Amygdala (tissue), 56 donors: ENCODE measurements at places on chromosomes 1 and 21.

- no peak for DNase-seq
Observed at GRCh38 chr1:200784576-200784975, 45.9 kb downstream of the CAMSAP2 start.

DNA sequence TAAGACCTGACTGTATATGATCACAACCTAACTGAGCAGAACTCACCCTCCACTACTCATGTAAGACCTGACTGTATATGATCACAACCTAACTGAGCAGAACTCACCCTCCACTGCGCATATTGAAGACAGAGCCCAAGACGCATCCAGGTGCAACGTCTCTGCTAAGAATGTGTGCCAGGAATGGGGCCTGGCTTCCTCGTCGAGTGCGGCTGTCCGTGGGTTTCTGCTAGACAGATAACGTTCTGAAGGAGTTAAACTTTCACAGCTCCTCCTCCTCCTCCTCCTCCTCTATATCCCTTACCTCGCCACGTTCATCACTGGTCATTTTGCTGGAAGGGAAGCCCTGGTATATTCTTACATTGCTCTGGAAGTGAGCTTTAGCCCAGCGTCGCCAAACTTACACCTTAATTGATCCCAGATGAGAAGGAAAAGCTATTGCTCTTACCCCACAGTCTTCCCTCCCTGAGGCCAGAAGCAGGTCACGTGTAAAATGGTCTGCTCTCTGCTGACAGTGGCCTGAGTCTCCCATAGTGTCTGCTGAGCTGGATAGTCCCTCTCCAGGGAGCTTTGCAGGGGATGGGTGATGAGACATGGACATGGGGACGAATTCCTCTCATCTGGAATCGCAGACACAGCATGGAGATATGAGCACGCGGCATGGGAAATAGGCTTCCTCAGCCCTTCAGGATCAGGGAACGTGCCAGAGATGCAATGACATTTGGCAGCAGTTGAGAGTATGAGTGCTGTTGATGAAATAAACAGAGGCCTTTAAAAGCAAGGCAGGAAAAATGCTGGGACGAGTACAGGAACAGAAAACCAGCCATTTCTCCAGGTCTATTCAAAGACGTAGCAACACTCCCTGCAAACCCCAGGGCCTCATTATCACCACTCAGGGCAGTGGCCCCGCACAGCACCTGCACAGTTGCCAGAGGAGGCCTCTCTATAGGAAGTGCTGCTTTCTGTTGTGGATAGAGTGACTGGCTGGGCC is 528.1 kb downstream of the KIF26B start:
- no peak for DNase-seq

DNA sequence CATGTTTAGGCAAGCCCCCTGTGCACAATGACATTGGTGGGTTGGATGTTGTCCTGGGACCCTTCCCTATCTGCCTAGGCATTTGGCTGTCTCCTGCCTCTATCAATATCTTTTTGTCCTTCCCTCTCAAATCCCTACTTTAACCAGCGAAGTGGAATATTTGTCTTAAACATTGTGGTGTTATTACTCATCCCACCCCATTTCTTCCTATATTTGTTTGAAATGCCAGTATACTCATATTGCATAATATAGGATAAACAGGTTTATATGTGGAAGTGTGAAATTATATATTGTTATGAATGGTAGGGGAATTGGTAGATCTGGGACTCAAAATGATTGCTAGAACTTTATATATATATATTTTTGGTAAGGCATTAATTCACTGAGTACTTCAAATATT is 80.0 kb downstream of the ADGRL2 start:
- no peak for DNase-seq

- DNase-seq = no peak
Observed at GRCh38 chr1:227793948-227794816, 21.3 kb upstream of the PRSS38 start.

DNA sequence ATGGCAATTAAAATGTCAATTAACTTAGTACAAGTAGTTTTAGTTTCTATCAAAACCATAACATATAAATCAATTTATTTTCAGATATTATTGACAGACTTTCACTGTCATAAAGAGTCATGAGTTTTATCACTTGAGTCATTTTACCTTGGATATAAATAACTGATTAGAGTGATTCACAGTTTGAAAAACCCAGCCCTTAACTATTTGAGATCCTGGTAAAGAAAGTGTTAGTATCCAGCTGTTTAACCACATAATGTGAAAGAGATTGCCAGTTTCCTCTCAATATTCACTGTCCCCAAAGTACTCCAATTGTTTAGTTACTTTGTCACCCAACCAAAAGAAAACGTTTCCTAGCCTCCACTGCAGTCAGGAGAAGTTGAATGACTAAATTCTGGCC is 91.3 kb downstream of the UCHL5 start:
- no peak for DNase-seq

GRCh38 chr21:16605597-16605996 is 875.8 kb downstream of the USP25 start:
- peak; percentile 21 for DNase-seq

- DNase-seq = no peak
Observed at GRCh38 chr1:32813941-32814739, 3.0 kb downstream of the YARS1 start.

- no peak for DNase-seq
Observed at GRCh38 chr1:78549891-78550290, 59.1 kb downstream of the PTGFR start.

- DNase-seq = no peak
Observed at GRCh38 chr1:67558449-67559193, 126.4 kb upstream of the GADD45A start.

DNA sequence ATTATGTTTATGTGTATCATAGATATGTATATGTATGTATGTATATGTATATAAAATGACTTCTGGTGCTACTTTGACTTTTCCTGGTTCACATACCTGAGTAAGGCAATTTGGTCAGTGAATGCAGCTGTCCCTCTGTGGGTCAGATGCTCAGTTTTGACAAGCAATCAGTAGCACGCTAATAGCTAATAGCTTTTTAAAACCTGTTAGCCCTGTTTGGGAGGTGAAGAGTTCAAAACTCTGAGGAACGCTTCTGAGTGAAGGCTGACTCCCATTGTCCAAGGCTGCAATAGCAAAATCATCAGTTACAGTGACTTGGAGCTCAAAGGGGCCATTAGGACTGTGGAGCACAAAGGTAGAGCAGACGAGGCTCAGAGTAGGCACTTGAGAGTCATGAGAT is 67.2 kb downstream of the MARK1 start:
- DNase-seq = no peak

- no peak for DNase-seq
Observed at GRCh38 chr1:41995441-41996130, 76.9 kb upstream of the HIVEP3 start.

DNA sequence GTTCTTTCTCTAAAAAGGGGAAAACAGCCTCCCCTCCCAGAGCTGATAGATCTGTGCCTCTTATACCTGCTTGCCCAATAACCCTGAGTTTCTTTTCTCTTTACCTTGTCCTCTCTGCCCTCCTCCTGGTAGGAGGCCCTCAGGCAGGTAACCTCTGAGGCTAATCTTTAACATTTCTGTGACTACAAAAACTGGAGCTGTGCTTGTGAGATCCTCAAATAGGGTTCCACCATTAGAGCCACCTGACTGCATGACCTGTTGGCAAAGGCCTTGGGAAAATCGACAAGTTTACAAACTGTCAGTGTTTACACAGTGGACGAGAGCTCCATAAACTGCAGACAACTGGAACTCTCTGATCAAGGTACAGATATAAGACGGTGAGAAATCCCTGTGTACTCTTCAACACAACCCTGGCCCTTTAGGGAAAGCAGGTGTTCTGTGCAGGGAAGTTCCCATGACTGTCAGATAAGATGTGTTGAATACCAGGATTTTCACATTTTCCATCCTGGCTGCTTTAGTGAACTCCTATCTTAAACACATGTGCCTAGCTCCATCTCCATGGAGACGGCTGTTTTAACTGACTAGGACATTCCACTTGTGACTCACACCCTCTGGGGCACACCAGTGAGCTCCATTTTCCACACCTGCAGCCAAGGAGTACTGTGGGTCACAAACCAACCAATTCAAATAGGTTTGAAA is 38.3 kb downstream of the ECE1 start:
- no peak for DNase-seq

- DNase-seq = no peak
Observed at GRCh38 chr1:212457740-212458338, 25.1 kb downstream of the NENF start.

- no peak for DNase-seq
Observed at GRCh38 chr1:89476072-89476471, 48.6 kb upstream of the LRRC8B start.

GRCh38 chr1:18009478-18009961 is 98.1 kb upstream of the IGSF21 start:
- DNase-seq = no peak

DNA sequence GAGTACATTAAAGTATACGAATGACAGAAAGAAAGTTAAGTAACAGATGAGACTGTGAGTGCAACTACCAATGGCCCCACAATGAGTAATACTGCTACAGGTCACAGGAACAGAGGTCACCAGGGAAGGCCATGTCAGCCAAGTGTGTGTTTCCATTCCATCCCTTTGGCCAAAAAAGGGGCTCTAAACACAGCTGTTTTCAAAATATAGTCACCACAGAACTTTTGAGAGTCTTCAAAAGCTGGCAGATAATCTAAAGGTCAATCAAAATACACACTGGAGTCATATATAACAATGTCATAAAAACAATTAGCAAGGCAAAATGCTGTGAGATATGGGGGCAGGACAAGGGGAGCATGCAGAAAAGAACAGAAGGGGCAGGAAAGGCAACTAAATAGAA is 10.2 kb downstream of the USP24 start:
- DNase-seq = no peak

DNA sequence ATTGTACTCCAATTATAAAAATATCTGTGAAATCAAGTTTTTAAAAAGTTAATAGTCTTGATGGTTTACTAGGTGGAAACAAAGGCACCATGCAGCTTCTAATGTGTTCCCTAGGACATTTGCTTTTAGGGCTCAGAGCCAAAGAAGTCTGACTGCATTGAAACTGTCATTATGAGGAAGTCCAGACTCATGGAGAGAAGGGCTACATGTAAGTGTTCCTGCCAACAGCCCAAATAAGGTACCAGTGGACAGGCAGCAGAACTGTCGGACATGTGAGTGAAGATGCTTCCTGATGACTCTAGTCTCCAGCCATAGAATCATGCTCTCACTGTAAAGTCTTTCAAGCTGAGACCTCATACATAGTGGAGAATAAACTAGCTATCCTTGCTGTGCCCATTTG is 287.6 kb downstream of the AKT3 start:
- no peak for DNase-seq

DNA sequence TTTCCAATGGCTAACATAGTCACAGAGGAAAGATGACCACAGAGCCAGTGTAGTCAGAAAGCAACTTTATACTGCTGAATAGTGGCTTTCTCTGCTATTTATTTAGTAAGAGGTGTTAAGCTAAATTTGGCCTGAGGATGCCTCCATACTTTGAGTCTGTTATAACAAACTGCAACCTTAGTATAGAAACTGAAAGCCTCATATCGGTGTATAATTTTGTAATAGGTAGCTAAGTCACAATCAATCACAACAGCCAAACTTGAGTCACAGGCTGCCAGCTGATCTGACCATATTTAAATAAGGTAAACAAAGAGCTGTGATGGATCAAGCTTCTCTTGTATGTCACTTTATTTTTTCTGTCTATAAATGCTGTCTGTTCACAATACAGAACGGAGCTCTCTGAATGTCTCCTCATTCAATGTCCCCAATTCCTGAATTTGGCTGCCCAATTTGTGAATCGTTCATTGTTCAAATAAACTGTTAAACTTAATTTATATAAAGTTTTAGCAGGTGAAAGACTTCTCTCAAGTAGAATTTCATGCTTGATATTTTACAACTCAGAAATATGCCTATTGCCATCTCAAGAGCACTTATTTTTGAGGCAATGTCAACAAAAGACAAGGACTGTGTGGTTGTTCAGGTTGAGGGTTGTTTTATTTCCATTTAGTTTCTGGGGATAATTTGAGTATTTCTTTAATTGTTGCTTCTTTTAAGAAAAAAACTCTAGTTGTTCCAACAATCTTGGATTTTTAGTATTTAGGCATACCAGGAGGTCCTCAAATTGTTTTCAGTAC is 339.7 kb upstream of the B3GALT2 start:
- DNase-seq = no peak

- no peak for DNase-seq
Observed at GRCh38 chr1:72229893-72230292, 52.4 kb downstream of the NEGR1 start.

DNA sequence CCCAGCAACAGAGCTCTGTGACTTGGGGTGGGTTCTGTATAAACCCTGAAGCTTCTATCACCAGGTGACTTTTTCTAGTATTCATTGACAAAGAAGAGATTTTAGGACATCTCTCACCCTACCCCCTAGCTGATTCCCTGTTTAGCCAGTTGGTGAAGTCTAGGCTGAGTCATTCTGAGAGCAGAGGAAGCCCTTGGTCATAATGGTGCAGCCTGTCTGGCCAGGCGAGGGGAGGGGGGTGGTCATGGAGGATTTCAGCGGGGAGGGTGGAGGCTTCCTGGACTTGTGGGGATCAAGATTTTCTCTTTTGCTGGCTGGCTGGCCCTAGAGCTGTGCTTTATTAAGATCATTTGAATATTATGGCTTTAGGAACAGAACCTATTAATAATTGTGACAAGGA is 262.6 kb downstream of the CAMTA1 start:
- no peak for DNase-seq

DNA sequence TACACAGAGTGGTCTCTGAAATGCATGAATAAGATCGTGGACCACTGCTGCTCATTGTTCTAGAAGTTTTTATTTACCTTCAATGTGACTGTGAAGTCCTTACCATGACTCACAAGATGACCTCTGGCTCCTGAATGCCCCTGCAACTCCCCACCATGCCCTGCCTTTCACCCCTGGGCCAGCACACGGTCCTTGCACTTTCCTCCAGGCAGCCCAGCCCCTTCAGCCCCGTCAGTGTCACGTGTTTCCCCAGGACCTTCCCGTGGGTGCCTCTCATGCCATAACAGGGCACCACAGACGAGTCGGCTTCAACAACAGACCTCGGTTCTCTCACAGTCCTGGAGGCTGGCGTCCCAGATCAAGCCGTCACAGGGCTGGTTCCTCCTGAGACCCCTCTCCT is 62.1 kb downstream of the B3GALT5 start:
- no peak for DNase-seq

DNA sequence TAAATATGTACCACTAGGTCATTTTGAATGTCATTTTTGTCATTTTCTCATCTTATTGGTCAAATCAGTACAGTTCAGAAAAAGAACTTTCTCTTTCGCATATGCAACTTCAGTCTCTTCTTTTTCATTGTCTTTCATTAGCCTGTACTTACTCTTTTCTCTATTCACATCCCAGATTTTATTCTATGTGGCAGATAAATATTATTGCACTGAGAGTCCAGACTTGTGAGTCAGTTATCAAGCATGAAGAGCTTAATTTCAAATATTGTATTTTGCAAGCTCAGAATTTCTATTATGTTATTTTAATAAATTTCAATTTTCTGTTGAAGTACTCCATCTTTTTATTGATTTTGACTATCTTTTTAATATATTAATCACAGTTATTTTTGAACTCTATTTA is 105.2 kb upstream of the PALMD start:
- DNase-seq = no peak
